ENCODE measurements at places on chromosomes 3 and 15. TPM values are rescaled to one million over a fixed set of nuclear protein-coding genes. Genes with fewer than 3 reads are reported as not detected.

IGF2BP2 gene
- total RNA-seq = 7.1 TPM

GRCh38 chr15:45548753-45549520 lies 26.4 kb upstream of the SLC30A4 start:
- DNase-seq = no peak

CD86 gene
- total RNA-seq = 8.9 TPM

- no peak for DNase-seq
Measured at GRCh38 chr15:36278219-36278618, 301.2 kb upstream of the CDIN1 start.

DNA sequence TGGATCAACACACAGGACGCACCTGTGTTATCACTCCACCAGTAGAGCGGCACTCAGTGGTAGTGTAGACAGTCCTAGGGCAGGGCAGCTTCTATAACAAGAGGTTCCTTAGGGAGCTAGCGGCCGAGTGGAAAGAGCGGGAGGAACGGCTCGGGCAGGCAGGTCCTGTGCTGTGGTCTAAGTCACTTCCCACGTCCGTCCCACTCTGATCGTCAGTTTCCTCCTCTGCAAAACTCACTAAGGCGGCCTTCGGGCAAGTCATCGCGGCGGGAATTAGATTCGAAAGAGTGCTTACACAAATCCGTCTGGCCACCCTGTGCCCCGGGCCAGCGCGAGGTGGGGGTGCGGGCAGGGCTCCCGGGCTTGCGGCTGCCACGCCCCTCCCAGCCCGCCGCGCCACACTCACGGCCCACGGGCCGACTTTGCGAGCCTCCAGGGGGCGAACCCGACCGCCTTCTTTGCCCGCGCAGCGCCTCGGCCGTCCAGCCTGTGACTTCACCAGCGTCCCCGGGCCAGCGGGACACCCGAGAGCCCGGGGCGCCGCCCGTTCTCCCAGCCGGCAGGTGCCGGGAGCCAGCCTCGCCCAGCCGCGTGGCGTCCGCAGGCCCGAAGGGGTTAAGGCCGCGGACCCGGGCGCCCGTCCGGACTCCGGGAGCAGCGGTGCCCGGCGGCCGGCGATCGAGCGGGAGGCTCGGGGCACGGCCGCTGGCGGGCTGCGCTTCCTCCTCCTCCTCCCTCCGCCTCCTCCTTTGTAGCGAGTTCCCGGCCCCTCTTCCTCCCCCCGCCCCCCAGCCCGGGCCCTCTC lies 416 bp upstream of the CORO2B start:
- DNase-seq = peak; percentile 51

GRCh38 chr3:129820587-129820986 lies 72.9 kb downstream of the TMCC1 start:
- DNase-seq = no peak

- DNase-seq = no peak
Measured at GRCh38 chr3:170058127-170058526, 20.3 kb downstream of the GPR160 start.

CYP19A1 gene
- 2.4 TPM for total RNA-seq

GRCh38 chr3:81544385-81544784 lies 217.1 kb downstream of the GBE1 start:
- DNase-seq = no peak

GRM2 gene
- total RNA-seq = not detected

THAP10 gene
- total RNA-seq = 5.4 TPM

GRCh38 chr3:170622369-170623159 lies 36.7 kb upstream of the SLC7A14 start:
- peak; percentile 20 for DNase-seq

All from adrenal gland (tissue), 19 donors.